ENCODE measurements at places on chromosomes 12 and 14.

GRCh38 chr12:128549601-128550218 is 274.0 kb downstream of the SLC15A4 start:
- DNase-seq = no peak

DNA sequence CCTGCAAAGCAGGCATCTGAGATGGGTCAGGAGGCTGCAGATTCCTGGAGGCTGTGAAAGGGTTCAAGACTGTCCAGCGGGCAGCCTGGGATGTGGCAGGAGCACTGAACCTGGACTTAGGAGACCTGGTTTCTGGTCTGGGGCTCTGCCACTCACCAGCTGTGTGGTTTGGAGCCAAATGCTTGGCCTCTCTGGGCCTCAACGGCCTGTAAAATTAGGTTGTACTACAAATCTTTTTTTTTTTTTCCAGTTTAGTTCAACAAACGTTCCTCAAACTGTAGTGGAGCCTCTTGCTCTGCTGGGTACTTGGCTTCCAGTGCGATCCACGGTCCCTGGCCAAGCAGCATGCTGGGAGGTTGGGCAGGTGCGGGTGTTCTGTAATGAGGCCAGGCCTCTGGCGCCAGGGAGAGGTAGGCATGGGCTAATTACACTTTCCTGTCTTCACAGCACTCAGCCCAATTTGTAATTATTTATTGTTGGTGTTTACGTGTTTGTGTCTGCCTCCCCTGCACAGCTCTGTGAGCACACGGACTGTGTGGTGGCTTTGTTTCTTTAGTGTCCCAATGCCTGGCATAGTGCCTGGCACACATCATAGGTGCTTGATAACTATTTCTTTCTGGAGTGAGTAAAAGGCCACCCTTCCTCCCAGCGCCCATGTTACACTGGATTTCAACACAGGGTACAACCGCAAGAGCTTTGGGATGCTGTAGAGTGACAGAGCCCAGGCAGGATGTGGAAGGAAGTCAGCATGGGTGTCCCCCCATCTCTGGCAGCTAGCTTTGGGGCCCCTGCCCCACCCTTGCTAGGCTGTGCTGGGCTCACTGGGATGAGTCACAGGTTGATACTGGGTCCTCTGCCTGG is 5.8 kb upstream of the KRT80 start:
- DNase-seq = no peak

DNA sequence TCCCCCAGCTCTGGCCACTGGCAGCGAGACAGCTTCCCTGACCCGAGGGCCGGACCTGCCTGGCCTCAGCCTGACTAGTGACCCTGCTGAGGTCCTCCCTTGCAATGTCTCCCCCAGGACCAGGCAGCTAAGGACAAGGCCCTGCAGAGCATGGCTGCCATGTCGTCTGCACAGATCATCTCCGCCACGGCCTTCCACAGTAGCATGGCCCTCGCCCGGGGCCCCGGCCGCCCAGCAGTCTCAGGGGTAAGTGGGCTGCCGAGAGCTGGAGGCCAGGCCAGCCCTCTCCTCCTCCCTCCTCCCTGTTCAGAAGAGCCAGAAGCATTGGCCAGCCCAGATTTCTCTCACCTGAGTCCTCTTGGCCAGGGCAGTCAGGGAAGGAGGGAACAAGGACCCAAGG is 58.1 kb downstream of the TEAD4 start:
- DNase-seq = no peak

GRCh38 chr12:2557597-2557996 is 237.2 kb upstream of the FKBP4 start:
- no peak for DNase-seq

GRCh38 chr14:102525219-102525928 is 15.8 kb upstream of the ANKRD9 start:
- DNase-seq = peak; percentile 97

DNA sequence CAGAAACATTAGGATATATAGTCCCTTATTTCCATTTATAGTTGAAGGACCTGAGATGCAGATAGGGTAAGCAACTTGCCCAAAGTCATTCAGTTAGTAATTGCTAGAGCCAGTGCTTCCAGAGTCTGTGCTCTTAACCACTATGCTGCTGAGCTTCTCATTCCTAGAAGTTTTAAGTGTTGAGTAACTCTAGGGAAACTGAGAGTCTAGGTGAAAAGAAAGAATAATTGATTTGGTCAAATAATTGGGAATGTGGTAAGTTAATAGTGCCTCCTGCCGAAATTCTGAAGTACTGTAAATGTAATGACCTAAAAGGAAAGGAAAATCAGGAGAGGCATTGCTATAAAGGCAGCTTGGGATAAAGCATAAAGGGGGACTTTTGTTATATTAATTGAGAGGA is 14.1 kb downstream of the PYROXD1 start:
- DNase-seq = no peak

DNA sequence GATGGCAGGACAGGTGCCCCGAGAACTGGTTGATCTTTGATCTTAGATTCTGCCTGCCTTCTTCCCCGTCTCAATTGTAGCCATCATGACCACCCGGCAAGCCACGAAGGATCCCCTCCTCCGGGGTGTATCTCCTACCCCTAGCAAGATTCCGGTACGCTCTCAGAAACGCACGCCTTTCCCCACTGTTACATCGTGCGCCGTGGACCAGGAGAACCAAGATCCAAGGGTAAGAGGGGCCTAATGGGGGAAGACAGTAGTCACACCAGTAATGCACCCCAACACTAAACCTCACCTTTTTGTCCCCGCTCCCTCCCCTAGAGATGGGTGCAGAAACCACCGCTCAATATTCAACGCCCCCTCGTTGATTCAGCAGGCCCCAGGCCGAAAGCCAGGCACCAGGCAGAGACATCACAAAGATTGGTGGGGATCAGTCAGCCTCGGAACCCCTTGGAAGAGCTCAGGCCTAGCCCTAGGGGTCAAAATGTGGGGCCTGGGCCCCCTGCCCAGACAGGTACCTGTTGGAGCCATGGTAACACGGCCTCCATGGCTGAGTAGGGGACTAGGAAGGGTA is 556 bp downstream of the TROAP start:
- DNase-seq = no peak

DNA sequence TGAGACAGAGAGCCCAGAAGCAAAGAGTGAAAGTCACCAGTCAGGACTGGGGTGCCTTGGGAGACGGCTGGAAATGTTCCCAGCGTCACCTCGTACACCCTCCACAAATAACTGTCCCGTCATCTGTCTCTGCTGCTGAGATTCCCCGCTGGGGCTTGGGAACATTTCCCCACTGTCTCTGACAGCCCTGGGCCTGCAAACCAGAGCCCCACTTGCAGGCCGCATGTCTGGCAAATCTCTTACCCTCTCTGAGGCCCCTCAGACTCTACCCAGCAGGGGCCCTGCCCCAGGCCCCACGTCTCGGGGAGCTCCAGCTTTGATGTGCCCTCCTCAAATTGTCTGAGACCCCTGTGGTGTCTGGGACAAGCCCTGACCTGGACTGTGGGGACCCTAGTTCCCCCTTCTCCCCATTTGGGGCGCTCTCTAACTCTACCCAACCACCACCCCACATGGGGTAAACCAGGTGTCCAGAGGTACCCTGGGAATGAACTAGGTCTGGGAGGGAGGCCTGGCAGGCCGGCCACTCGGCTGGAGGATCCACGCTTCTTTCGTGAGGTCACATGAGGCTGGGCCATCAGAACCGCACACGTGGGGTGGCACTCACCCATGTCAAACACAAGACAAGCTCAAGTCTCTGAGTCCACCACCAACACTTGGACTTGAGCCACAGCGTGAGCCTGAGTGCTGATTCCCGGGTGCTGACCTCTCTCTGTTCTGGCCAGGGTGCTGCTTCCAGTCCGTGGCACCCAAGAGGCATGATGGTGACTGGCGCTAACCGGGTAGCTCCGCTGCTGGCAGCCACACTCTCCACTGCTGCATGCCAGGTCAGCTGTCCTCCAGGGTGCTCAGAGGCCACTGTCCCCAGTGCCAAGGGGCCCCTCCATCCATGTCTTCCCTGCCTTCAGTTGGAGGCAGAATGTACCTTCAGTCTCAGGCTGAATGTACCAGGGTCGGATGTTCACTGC is 59.8 kb downstream of the DIO3 start:
- no peak for DNase-seq

DNA sequence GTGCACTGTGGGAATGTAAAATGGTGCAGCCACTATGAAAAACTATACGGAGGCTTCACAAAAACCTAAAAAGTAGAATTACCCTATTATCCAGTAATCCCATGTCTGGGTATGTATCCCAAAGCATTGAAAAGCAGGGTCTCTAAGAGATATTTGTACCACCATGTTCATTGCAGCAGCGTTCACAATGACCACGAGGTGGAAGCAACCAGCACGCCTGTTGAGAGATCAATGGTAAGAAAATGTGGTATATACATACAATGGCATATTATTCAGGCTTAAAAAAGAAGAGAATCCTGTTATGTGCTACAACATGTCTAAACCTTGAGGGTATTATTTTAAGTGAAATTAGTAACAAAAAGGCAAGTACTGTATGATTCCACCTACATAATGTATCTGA is 910 bp upstream of the NOPCHAP1 start:
- no peak for DNase-seq

DNA sequence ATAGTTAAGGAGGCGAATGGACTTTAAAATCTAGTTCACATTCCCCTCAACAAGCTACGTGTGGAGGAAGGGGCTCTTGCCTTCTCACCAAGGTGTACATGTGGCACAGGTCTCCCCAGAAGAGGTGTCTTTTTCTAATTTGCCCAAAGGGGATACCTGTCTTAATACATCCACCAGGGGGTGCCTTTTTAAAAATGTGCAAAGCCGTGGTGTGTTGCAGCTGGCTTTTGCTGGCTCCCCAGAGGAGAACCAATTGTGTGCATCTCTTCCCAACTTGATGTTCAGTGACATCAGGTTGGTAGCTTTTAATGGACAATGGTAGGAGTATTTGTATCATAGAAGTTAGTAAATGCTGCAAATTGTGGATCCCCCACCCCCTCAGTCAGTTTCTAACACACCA is 33.8 kb downstream of the CREBL2 start:
- DNase-seq = no peak

DNA sequence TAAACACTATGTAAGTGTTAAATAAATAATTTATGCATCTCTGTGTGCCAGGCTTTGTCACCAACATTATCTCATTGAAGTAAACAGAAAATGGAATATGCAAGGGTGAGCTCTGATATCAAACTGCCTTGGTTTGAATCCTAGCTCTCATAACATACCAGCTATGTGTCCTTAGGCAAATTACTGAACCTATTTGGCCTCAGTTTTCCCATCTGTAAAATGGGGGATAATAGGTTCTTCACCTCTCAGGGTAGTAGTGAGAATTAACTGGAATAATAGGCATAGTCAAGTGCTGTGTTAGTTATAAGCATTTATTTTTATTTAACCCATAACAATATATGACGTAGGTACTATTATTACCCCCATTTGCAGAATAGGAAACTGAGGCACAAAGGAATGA is 190.8 kb upstream of the SRRM4 start:
- DNase-seq = no peak

GRCh38 chr14:61215222-61216020 is 65.7 kb downstream of the TMEM30B start:
- DNase-seq = no peak

GRCh38 chr14:72450473-72451044 is 443.3 kb downstream of the DPF3 start:
- DNase-seq = no peak

- no peak for DNase-seq
These were observed 4.2 kb downstream of the TESPA1 start for GRCh38 chr12:54980341-54980740.

DNA sequence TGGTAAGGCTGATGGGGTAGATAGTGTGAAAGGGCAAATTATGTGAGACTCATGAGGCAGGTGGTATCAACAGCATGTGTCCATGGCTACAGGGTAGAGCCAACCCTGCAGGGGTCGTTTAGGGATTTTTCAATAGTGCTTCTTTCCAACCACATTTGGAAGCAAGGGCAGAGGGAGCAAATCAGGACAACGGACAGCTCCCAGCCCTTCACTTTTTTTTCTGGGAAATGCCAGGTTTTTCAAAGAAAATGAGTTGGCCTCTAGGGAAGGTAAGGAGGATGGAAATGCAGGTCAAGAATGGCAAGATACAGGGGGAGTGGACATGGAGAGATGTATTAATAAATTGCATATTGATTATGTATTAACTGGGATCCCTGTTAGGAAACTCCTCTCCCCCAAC is 4.9 kb upstream of the CMA1 start:
- DNase-seq = no peak

GRCh38 chr12:83015390-83016217 is 328.9 kb downstream of the TMTC2 start:
- DNase-seq = no peak

DNA sequence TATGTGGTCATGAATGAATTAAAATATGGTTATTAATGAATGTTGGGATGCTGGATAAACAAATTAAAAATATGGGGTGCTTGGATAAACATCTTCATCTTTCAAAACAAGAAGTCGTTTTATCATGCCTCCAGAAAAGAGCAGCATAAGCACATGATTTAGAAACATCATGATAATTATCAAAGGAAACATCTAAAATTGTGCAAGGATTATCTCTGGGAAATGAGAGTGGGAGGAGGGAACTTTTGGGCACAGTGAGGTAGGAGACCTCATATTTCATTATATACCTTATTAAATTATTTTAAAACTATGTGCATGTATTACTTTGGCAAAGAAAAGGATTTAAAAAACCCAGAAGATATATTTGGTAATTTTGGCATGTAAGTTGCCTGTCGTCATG is 8.9 kb downstream of the C3AR1 start:
- no peak for DNase-seq
